Uterus (tissue), 4 donors: ENCODE measurements at places on chromosomes 3 and 15.

DNA sequence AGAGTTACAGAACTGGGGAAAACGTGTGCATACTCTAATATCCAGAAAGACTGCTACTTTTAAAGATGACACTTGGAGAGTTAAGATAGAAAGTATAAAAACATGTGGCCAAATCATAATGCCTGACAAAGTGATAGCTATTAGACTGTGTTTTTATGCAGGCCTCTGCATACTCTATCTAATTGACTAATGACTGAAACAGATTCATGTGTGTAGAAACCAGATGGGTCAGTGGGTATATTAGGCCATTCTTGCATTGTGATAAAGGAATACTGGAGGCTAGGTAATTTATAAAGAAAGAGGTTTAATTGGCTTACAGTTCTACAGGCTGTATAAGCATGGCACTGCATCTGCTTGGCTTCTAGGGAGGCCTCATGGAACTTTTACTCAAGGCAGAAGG lies 71.5 kb downstream of the PPM1L start:
- no peak for DNase-seq

DNA sequence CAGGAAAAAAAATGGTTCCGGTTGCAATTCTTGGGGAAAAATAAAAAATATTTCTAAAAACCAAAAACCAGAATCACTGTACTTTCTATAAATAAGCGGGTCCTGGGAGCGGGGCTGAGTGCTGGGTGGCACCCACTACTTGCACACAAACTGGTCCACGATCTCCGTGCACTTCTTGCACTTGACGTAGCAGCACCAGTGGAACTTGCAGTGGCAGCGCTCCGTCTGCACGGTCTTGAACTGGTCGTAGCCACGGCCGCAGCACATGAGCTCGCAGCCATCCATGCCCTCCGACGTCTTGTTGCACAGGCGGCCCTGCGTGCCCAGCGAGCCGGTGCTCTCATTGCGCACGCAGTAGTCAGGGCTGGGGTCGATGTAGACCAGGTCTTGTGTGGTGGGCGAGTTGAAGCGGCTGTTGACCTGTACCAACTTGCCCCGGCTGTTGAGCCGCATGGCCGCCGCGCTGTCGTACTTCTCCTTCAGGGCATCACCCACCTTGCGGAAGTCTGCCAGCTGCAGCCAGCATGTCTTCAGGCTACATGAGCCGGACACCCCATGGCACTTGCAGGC lies 17.1 kb downstream of the WNT5A start:
- no peak for DNase-seq

DNA sequence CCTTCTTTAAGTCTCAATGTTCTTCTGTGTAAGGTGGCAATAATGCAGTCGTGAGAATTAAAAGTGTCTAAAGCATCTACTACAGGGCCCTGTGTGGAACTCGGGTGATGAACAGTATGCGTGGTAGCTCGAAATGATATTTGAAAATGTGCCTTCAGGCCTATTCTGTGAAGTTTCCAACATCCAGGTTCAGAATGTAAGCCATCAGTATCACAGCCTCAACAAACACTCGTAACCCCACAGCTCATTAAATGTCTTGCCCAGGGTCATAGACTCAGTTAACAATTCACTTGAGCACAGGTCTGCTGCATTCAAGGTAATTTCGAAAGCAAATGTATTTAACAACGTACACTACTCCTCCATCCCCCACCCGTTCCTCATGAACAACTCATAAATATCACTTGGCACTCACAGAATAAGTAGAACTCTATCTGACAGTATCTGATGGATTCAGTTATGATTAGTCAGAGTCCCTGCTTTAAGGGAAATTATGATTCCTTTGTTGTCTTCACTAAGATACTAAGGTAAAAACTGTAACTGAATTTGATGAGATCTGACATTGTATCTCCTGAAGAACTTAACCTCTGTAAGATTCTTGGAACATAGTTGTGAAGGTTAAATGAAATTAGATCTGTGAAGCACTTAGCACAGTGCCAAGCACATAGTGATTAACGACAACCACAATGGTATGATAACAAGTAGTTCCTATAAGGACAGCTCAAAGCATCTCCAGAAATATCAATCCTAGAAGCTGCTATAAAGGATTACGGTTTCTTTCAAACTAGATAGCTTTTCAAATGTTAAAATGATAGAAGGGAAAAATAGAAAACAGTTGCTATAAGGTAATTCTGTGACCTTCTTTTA lies 642.3 kb downstream of the TBL1XR1 start:
- DNase-seq = no peak

DNA sequence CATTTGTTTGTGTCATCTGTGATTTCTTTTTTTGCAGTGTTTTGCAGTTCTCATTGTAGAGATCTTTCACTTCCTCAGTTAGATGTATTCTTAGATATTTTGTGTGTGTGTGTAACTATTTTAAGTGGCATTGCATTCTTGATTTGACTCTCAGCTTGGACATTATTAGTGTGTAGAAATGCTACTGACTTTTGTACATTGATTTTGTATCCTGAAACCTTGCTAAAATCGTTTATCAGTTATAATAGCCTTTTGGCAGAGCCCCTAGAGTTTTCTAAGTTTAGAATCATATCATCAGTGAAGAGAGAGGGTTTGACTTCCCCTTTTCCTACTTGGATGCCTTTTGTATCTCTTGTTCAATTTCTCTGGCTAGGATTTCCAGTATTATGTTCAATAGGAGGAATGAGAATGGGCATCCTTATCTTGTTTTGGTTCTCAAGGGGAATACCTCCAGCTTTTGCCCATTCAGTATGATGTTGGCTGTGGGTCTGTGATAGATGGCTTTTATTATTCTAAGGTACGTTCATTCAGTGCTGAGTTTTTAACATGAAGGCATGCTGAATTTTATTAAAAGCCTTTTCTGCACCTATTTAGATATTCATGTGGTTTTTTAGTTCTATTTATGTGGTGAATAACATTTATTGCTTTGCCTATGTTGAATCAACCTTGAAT lies 211.7 kb downstream of the MBNL1 start:
- DNase-seq = no peak

- DNase-seq = peak; percentile 23
Observed at GRCh38 chr3:195172039-195172684, 98.8 kb downstream of the XXYLT1 start.

DNA sequence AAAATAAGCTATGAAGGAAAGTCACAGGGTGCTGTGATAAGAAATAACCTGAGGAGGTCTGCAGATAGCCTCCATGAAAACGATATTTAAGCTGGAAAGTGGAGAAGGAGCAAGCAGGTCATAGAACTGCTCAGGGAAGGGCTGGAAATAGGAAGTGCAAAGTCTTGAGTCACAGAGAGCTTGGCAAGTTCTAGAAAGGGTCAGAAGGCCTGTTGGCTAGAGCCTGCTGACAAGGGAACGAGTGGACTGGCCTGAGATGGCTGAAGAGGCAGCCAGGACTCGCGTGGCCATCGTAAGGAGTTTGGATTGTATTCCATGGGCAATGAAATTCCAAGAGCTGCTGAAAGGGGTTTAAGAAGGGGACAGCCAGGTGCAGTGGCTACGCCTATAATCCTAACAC lies 64.7 kb upstream of the IL12A start:
- DNase-seq = no peak
